ENCODE measurements at places on chromosomes 12 and 14. TPM values are rescaled to one million over a fixed set of nuclear protein-coding genes. Genes with fewer than 3 reads are reported as not detected.

CHGA gene
- total RNA-seq, result not detected

RNU4-1 gene
- total RNA-seq, result 3,380 TPM

RPL10L gene
- total RNA-seq, result not detected

OAS2 gene
- total RNA-seq, result 140 TPM

POLE gene
- 154 TPM for total RNA-seq

TTC6 gene
- total RNA-seq, result not detected

ANKRD9 gene
- total RNA-seq, result 7.6 TPM

FLVCR2 gene
- total RNA-seq, result 1.1 TPM

NELL2 gene
- 12.1 TPM for total RNA-seq

BHLHE41 gene
- total RNA-seq, result not detected

SLC6A12 gene
- not detected for total RNA-seq

STXBP6 gene
- total RNA-seq, result not detected

HOXC12 gene
- not detected for total RNA-seq

ZC3H10 gene
- total RNA-seq, result 9.5 TPM
